ENCODE measurements at places on chromosomes 6 and 20. TPM values are rescaled to one million over a fixed set of nuclear protein-coding genes. Genes with fewer than 3 reads are reported as not detected.

Gene CRIP3
- 0.29 TPM for total RNA-seq

- no peak for DNase-seq
Measured at GRCh38 chr6:33954453-33954852, 150.7 kb upstream of the MLN start.

DNA sequence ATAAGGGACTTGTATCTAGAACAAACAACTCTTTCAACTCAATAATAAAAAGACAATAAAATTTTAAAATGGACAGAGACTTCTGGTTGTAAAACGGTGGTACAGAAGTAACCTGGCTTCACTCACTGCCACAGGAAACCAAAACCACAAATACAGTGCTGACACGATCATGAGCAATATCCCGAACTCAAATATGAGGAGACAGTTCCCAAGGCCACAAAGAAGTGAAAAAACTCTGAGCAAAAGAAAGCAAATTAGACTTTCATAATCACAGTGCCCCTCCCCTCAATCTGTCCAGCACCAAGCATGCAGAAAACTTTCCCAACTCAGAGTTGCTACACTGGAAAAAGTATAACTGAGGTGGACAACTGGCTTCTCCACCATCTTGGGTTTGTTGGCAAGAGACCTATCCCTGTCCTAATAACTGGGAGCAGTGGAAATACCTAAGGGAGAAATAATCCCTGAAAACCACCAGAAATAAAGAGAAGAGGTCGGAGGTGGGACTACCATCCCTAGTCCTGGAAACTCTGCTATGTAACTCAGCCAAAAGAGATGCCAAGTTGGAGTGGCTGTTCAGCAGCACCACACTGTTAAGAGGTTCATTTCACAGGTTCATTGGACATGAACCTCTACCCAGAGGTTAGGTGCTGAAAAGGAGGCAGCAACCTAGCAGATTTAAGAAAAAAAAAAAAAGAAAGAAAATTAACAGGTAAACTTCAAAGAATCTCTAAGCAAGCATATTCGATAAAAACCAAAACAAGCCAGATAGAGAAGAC is 55.5 kb downstream of the REV3L start:
- peak; percentile 91 for DNase-seq

DNA sequence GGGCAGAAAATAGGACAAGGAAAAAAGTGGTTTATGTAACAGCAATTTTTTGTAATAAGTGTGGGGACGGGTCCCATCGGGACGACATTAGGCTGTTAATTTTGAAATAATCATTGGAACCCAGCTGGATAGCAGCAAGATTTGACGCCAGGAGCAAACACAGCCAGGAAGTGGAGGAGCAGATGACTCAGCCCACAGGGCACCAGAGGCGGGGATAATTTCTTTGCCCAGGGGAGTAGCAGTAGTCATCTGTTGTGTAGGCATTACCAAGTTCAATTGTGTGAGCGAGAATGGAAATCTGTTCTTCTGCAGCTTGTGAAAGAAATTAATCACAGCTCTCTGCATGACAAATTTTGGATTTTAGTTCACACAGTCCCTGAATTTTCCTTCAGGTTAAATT is 22.6 kb upstream of the RIN2 start:
- peak; percentile 97 for DNase-seq

DNA sequence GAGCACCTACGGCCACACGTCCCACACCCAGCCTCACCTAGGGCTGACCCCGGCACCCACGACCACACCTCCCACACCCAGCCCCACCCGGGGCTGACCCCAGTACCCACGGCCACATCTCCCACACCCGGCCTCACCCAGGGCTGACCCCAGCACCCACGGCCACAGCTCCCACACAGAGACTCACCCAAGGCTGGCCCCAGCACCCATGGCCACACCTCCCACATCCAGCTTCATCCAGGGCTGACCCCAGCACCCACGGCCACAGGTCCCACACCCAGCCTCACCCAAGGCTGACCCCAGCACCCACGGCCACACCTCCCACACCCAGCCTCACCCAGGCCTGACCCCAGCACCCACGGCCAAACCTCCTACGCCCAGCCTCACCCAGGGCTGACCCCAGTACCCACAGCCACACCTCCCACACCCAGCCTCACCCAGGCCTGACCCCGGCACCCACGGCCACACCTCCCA is 36.7 kb downstream of the NINL start:
- no peak for DNase-seq
